ENCODE measurements at places on chromosomes 1 and 21.

- no peak for DNase-seq
These were observed 185.5 kb downstream of the CRB1 start for GRCh38 chr1:197453376-197454058.

GRCh38 chr1:155004352-155005075 lies 1.9 kb downstream of the ZBTB7B start:
- no peak for DNase-seq

DNA sequence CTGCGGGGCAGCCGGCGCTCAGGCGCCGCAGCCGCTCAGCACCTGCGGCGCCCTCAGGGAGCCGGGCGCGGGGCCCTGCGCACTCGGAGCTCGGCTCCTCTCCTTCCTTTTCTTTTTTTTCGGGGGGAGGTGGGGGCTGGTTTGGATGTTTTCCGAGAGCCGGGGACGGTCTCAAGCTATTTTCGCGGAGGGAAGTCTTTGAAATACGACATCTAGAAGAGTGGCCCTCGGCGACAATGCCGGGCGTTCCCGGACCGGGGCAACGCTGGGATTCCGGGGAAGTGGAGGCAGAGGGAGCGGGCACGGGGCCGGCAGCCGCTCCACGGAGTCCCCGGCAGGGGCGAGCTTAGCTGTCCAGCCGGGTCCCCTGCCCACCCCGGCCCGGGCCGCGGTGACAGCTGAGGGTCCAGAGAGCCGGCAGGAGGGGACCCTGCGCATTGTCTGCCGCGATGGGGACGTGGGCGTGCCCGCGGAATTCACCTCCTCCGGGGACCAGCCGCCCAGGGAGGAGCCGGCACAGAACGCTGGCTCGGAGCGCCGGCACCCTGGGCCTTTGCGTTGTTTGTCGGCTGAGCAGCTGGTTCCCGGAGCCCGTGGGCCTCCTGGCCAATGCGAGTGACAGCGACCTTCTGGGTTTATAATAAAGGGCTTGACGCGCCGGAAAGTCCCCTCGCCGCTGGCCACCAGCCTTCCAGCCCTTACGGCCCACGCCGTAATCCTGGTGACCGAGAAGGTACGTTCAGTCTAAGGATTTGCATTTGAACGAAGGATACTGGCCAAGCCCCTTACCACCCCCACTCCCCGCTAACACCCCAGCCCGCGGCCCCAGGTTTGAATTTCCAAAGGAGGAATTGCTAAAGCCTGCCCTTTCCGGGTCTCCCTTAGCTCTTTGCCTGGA lies 582 bp downstream of the SLC37A1 start:
- peak; percentile 32 for DNase-seq

- DNase-seq: no peak
These were observed 234.3 kb upstream of the ADAMTS5 start for GRCh38 chr21:27201197-27201596.

DNA sequence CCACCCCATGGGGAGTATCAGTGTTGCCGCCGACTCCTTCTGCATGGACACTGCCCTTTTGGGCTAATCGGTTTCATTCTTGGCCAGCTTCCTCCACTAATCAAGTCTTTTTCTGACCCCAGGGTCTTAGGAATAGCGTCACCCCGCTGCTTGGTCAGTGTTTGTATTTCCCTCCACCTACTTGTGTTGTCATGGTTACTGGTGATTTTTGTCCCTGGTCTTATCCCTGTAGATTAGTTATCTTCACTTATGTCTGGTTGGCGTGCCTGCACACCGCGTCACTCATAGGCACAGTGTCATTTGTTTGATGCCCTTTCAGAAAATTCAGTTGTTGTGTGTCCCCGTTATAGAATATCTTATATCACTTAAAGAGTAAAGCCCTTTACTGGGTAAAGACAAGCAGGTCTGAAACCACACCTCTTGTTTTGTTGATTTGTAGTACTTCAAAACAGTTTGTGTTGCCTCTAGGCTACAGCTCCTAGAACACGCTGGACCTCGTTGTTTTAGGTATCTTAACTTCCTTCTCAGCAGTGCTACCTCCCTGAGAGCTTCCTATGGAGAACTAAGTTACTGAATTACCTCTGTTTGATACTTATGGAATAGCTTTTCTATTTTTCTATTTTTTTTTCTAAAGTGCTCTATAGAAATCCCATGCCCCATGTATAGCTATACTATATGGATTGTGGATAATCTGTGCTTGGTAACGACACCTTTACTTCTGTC lies 868 bp downstream of the PPP1R12B start:
- DNase-seq: no peak

GRCh38 chr1:174769961-174770549 lies 229.7 kb upstream of the CACYBP start:
- DNase-seq: no peak

DNA sequence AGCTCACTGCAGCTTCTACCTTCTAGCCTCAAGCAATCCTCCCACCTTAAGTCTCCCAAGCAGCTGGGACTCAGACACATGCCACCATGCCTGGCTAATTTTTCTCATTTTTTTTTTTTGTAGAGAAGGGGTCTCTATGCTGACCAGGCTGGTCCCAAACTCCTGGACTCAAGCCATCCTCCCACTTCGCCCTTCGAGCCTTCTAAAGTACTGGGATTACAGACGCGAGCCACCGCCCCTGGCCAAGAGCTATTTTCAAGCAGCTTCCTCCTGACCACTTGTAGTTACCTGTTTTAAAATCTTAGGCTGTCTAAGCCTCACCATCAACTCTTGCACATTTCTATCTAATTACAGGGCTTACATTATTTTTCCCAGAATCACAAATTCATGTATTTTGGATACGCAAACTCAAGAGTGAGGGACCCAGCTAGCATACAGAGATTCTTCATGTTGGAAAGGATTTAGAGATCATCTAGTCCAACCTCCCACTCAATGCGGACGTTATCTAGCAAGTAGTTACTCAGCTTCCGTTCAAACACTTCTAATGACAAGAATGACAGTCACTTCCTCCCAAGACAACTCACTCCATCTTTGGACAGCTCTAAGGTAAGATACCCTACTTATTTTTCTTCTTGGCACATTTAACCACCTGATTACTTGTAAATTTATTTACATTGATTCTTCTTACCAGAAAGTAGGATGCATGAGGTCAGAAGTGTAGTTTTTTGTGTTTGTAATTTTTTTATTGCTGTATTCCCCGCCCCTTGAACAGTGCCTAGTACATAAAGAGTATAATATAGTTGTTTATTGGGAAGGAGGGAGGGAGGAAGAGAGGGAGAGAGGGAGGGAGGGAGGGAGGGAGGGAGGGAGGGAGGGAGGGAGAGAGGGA lies 65.4 kb downstream of the LUZP1 start:
- no peak for DNase-seq

GRCh38 chr1:219120624-219121544 lies 52.8 kb upstream of the LYPLAL1 start:
- no peak for DNase-seq

DNA sequence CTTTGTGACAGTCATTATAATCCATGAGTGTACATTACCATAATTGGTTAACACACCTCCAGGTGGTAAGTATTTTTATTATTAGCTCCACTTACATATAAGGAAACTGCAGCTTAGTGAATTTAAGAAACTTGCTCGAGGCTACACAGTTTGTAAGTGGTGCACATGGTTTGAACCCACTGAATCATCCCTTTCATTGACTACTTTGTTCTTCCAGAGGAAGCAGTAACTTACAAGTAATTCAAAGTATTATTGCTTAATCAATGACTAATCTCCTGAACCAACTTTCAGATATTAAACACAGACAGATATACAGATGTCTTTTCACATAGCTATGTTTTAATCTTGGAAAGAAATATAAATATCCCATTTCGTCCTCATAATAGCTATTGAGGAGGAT lies 18.7 kb upstream of the CLDN8 start:
- DNase-seq: no peak

- no peak for DNase-seq
These were observed 6.8 kb downstream of the NCF2 start for GRCh38 chr1:183583466-183583865.

- DNase-seq: no peak
These were observed 1.1 kb downstream of the CCDC17 start for GRCh38 chr1:45622524-45623394.

DNA sequence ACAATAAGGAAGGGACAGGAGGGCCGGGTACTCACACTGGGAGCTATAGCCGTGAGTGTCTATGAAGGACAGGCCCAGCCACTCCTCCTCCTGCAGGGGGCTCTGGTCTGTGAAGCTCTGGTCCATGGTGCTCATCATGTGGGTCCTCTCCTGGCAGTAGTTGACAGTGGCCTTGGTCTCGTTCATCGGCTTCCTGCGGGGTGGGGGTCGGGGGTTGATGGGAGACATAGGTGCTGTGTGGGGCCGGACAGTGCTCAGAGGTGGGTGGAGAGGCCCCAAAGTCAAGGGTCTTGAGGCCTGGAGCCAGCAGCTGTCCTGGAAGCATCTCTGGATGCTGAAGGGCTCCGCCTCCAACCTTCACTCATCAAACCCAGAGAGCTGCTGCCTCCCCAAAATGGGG lies 260.4 kb downstream of the PTPRU start:
- no peak for DNase-seq

DNA sequence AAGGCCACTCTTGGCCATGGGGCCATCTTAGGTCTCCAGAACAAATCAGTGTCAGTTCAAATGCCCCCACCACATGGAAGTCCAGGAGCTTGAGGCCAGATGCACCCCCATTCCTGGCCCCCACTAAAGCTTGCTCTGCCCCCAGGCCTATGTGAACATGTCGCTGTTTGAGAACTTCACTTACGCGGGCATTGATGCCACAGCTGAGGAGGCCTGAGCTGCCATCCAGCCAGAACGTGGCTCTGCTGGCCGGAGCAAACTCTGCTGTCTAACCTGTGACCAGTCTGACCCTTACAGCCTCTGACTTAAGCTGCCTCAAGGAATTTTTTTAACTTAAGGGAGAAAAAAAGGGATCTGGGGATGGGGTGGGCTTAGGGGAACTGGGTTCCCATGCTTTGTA lies 15.1 kb upstream of the MPL start:
- no peak for DNase-seq

DNA sequence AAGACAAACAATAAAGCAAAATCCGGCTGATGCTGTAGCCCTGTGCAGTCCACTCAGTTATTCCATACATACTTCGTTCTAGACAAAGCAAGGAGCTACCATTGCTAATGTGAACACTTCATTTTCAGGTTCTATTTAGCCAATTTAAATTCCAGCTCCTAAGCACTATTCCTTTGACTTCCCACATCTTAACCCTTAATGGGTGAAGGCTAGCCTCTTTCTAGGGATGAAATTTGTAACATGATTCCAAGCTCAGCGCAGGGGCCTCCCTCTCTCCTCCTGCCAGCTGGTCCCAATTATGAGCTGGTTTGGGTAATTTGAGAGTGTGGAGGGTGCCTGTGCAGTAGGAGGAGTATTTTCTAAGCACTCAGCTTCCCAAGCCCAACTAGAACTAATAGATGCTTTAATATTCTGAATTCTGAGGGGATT lies 53.9 kb upstream of the PTGFRN start:
- DNase-seq: no peak

DNA sequence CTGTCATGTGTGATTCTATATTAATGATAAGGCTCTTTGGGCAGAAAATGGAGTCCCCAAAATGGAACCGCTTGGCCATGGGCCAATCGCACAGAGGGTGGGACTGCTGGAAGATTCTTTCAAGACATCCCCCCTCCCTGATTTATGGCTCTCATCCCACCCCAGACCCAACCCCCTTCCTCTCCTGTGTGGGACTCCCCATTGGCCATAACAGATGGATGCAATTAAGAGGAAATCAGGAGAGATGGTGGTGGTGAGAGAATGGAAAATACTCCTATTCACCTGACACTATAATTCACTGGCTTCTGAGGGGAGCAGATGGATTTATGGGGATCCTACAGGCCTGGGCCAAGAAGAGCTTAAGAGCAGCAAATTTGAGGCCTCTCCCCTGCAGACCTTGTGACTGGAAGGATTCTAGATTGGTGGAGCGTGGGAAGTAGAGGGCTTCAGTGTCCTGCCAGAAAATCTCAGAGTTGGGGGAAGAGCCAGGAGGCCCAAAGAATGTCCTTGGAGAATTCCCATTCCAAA lies 1.7 kb downstream of the IGFN1 start:
- DNase-seq: no peak

- no peak for DNase-seq
These were observed 545.8 kb downstream of the AMY1C start for GRCh38 chr1:104295511-104295910.

DNA sequence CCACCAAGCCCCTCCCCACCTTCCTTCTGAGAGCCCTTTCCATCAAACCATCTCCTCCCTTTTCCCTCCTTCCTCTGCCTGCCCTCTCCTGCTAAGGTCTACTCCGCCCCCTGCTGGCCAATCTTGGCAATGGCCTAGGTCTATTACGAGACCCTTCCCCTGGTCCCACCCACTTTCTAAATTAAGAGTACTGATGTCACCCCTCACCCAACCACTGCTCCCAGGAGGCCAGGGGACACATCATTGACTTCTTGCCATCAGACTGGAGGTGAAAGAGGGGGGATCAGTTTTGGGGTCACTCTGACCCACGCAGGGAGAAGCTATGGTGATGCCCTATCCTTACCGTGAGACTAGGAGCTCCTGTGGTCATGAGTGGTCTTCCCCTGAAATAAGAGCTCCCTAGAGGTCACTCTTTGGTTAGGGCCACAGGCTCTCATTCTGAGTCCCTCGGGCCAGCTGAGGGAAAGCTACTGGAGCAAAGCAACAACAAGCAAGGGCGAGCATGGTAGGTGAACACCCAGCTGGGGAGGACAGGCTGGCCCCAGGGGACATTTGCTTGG lies 34.6 kb upstream of the S100A7 start:
- DNase-seq: peak; percentile 68

DNA sequence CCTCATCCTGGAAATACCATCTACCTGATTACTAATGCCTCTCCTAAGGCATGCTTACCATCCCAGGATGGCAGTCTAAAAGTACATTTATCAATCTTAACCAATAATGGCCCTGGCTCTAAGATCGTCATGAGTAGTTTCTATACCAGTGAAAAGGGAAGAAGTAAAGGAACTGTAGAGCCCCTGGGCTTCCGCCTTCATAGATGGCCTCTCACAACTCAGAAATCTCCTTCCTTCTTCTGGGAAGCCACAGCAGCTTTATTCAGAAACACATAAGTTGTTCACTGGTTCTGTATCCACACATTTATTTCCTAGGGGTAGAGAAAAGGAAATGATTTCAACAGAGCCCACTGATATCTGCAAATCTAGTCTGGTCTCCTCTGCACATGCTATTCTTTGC lies 41.0 kb upstream of the CD5L start:
- no peak for DNase-seq

DNA sequence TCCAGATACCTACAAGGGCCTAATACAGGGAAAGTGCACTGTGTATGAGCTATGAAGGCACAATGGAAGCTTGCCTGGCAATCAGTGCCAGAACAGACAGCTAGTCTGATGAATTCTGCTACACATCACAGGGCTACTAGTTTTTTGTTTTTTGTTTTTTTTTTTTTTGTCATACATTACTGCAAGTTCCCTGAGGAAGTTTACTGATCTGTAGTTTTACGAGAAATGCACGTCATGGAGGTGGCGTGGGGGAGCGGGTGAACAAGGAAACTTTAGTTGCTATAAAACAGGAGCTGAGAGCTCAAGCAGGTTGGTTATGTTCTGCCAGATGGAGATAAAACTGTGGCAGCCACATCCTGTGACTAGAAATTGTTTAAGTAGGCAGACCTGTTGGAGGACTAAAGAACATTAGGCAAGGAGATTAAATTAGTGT lies 17.7 kb downstream of the PTPRC start:
- DNase-seq: peak; percentile 70
